ENCODE measurements at places on chromosomes 5 and 9.

- no peak for DNase-seq
Observed at GRCh38 chr9:92846662-92847145, 31.1 kb downstream of the ZNF484 start.

- peak; percentile 65 for DNase-seq
Observed at GRCh38 chr5:138035605-138036537, 3.0 kb upstream of the FAM13B start.

GRCh38 chr5:87069974-87070608 lies 197.6 kb upstream of the RASA1 start:
- DNase-seq, result no peak

GRCh38 chr9:127508901-127509260 lies 57.6 kb downstream of the LRSAM1 start:
- no peak for DNase-seq

- DNase-seq, result no peak
Observed at GRCh38 chr9:104738452-104738851, 9.0 kb upstream of the NIPSNAP3A start.

DNA sequence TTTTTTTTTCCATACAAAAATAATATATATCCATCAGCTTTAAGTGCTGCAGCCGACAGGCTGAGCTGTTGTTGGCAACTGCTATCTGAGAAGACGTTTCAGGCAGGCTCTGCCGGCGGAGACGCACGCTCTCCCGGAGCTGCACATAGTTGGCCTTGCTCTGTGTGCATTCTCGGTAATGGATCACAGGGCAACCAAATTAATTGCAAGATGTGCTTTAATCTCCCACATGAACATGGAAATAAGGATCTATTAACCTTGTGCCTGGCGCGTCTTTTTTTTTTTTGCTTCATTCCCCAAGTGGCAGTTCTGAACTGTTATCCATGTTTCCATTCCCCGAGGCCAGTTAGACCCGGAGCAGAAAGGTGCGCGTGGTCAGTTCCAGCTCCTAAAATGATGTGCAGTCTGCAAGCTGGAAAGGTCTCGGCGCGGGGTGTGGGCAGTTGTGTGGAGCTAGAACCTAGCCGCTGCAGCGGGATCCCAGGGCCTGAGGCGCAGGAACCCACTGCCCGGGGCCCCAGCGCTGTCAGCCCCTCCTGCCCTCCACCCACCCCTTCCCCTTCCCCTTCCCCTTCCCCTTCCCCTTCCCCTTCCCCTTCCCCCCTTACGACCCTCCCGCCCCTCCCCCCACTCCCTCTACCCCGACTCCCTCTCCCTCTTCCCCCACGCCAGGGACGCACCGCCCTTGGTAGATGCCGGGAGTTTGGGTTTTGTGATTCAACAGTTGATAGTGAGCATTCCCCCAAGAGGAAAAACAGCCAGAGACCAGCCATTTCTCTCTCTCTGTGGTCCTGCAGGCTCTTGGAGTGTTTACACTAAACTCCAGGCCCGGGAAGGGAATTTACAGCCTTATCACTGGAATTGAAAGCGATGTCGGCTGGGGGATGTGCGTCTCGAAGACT lies 137.8 kb downstream of the CEP120 start:
- DNase-seq, result no peak

GRCh38 chr9:81621785-81622259 lies 67.5 kb downstream of the TLE1 start:
- no peak for DNase-seq

Measured in effector memory CD8-positive, alpha-beta T cell (primary cell).